Activated CD8-positive, alpha-beta memory T cell treated with anti-CD3 and anti-CD28 coated beads for 1 hour (primary cell): ENCODE measurements at places on chromosomes 4 and X.
A peak's percentile ranks its signal among the peaks of the same experiment; 100 is the strongest.

GRCh38 chrX:13755254-13755653 is 20.7 kb downstream of the OFD1 start:
- DNase-seq: no peak

- no peak for DNase-seq
Measured at GRCh38 chrX:19672222-19672812, 157.0 kb upstream of the MAP3K15 start.

DNA sequence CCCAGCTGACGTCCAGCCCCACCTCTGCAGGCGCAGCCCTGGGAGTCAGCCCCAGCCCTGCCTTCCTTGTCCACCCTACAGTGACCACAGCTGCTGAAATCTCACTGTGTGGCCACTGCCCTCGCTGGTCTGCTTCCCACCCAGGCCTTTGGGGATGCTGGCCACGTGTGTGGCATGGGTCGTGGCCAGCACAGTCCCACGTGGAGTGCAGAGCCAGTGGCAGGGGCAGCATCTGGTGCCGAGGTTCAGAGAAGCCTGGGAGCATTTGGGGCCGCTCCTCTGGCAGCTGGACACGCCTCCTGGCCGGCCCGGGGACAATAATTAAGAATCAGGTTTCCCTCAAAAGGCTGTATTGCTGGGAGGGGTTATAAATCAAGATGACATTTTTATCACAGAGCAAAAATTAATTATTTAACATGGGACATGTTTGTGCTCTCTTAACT is 92.1 kb downstream of the HMX1 start:
- no peak for DNase-seq

DNA sequence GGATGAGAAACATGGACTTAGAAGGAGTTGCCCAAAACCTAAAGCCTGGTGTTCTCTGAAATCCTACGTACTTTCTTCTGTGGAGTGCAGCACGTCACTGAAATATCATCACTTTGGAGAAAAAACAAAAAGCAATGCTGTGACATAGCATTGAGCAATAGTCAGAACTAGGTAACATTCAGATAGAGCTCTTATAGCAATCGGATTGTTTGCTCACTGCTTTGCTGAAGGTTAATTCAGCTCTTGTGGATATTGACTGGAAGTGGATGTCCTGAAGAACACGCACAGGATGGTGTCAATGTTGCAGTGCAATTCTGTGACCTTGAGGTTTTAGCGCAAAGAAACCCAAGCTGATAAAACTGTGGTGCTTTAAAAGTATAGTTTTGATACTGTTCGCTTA is 114.2 kb upstream of the GRXCR1 start:
- no peak for DNase-seq

GRCh38 chr4:1582227-1582626 is 101.9 kb downstream of the FAM53A start:
- no peak for DNase-seq

DNA sequence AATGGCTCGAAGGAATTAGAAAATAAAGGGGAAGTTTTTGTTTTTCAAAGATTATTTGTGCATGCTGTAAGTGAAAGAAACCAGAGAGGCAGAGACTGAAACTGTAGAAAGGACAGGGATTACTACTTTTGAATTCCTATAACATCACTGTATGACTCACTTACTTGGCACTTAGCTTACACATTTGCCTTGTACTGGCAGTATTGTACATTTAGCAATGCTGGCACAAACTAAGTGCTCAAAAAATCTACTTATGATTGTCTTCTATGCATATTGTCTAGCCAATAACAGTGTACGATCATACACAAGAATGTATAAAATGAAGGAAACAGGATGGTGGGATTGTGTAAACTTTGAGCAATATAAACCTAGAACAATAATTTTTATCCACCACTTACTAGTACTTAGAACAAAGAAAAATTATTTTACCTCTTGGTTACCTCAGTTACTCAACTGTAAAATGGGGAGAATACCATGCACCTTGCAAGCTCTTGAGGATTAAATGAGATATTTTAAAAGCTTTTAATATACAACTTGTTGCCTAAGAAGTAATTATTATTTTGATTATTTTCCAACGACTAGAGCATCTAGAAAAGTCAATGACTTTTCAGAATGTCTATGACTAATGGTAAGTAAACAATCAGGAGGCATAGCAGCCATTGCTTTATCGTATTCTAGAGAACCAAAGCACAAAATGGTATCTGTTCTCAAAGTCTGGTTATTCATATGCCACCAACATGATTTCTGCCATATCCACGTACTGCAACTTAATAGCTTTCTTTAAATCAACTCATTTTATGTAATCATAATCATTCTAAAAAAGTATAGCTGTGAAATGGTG is 4.7 kb downstream of the FAM120C start:
- no peak for DNase-seq

- no peak for DNase-seq
Measured at GRCh38 chr4:128635955-128636560, 173.4 kb upstream of the JADE1 start.

DNA sequence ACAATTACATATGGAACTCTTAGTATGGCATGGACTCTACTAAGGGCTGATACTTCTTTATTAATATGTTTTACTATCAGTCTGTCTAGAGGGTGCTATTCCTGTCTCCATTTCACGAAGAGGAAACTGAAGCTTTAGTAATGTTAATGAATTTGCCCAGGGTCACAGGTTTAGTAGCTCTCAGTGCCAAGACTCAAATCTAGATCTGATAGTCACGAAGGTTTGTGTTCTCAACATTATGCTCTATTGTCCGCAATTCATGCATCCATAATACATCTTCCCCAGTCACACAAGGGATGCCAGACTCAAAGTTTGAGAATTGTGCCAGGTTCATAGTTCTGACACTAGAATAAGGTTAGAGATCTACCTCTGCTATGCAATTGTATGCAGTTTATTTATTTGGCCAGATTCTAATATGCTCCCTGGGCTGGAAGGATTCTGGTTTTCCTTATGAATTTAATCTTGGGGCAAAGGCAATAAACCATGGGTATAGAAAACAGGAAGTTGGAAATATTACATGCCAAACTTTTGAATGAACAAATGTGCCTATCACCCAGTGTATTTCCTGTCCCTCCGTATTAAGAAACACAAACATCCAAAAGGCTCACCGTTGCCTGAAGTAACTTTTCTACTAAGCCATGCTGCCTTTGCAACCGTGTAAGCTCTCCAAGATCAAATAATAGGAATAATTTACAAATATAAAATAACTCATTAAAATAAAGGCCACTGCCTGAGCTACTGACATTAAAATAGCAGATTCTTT is 478.5 kb downstream of the INPP4B start:
- DNase-seq: no peak

DNA sequence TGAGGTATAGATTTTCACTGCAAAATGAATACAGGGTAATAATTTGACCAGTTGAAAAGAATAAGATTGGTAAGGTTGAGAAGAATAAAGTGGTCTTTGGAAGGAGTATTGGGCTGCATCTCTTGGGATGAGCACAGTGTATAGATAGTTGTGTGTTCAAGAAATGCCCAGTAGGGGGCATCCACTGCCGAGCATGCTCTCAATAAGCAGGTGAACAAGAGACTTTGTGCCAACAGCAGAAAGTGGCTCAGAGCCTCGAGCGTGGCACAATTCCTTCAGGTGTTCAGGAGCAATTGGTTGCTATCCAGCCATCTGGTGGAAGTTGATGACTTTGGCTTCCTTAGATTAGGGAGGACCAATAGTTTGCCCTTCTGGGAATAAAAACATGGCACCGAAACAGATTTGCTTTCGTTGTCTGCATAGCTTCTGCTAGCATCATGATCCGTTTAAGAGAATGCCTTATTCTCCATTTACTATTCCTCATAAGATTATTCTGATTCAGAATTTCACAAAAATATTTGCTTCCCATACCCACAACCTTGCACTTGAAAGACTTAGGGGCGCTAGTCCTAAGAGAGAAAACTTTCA is 258.1 kb upstream of the NEIL3 start:
- no peak for DNase-seq

GRCh38 chrX:119186763-119187162 is 49.3 kb upstream of the PGRMC1 start:
- DNase-seq: no peak

DNA sequence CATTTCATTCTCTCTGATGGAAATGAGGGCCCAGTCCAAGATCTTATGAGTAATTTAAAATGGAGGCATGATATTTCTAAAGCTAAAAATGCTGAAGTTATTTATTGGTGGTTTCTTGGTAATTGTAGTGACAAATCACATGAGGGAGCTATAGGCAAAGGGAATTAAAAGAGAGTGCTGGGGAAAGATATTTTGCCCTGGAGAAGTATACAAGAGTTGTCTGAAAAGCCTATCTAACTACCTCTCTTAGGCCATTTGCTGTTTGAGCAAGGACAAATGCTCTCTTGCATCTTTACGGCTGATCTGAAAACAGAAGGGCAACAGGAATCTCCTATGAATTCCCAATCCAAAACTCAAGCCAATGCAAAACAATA is 89.4 kb downstream of the FMR1NB start:
- no peak for DNase-seq

GRCh38 chrX:5823903-5824302 is 404.8 kb downstream of the NLGN4X start:
- DNase-seq: no peak

DNA sequence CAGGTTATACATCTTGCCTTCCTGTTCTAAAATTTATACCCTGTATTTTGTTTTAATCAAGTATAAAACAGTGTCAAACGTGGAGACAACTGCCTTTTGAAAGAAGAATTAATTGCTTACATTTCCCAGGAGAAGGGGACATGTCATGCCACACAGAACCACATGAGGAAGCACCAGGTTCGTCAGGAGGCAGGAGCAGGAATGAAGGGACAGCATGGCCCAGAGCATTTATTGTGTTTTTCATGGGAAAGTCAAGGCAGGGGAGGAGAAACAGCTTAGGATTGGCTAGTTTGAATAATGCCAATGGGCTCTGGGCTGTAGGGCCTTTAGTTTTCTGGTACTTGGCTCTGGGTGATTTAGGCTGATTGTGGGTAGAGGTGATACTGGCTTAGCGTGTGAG is 203.7 kb downstream of the CFAP299 start:
- no peak for DNase-seq

DNA sequence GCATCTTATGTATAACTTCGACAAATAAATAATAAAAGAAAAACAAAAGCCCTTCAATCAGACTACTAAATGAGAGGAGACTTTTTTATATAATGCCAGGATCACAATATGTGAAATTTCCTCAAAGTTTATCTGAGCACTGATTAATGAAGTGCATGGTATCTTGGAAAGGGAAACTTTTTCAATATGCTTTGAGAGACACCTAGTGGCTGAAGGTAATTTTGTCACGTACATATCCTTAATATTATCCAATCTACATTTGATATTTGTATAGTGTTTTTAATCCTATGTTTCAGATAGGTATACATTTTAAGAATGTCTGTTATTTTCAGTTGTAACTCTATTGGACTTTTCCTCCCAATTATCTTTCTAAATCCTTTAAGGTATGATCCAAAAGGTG is 146.8 kb downstream of the KLHL4 start:
- DNase-seq: no peak

DNA sequence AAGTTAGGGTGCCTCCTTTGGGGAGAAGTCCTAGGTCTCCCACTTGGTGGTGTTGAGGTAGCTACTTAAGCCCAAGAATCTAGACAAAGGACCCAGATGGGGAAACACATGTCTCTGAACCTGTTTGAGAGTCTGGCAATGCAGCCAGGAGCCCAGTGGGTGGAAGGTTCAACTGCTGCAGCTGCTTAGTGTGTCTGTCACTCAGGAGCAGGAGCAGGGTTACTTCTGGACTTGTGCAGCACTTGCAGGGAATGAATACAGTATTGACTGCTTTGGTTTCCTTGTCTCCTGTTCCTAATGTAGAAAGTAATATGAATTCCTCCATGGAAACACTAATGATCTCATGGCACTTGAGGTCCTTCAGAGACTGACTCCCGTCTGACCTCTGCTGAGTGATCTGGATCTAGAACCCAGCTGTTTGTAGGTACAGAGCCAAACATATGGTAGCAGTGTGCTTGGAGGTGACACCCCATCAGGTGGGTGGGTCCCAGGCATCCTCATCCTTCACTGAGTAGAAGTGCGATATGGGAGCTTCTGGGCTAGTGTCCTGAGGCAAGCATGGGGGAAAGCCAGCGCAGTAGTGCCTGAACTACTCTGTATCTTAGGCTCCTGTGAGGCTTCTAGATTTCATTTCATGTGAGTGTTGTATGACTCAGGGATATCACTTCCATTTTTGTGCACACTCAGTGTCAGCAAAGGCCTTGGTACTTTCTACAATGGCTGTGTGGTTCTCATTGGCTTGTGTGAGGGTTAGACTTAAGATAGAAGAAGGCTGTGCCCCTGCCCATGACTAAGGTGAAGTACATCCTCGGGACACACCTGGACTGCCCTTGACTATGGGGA is 85.0 kb upstream of the WDR1 start:
- no peak for DNase-seq

DNA sequence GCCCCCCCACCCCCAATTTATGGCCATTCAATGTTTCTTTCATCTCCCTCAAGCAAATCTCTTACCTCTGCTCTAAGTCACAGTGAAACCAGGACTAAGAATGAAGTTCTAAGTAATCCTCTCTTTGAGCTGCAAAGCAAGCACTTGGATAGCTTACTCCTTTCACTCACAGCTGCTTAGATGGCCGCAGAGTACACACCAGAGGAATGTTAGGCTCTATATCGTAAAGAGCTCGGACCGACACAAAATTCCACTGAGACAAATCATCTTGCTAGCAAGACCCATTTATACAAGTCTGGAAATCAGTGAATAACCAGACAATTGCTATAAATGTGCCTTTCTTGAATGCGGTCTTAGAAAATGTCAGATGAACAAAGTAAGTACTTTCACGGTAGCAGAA is 135.0 kb downstream of the IDS start:
- DNase-seq: no peak

DNA sequence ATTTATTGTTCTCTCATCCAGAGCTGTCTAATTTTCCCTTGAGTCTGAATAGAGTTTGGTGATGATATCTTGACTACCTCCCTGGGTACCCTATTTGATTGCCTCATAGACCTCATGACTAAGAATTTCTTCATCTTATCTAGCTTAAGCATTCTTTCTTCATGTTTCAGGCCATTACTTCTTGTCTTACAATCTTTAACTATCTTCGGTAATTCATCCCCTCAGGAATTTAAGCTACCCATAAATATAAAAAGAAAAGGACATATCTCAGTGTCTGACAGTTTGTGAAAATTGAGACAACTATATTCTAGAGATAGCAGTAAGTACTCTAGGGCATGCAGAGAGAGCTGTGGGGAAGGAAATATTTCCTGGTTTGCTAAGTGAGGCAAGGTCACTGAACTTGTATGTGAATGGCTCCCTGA is 466.1 kb upstream of the GRID2 start:
- no peak for DNase-seq

DNA sequence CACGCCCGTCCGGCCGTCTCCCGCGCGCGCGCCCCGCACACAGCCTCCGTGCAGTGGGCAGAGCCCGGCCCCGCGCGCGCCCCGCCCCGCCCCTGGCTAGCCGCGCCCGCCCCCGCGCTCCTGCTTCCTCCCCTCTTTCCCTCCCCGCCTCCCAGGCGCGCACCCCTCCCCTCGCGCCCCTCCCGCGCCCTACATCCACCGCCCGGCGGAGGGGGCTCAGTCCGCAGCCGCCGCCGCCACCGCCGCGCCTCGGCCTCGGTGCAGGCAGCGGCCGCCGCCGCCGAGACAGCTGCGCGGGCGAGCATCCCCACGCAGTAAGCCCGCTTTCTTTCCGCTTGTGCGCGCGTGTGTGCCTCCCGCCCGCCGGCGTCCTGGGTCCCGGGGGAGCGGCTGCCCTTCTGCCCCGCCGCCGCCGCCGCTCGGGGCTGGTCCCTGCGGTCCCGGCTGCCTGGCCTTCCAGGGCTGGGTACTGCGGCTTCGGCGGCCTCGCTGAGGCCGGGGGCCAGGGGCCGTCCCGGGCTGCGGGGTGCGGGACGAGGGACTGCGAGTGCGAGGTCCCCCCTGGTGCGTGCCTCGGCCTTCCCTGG is at the start of gene FHL1:
TSS of gene FHL1 (plus strand) at position 219 of the 587 bp plus-strand sequence.
- DNase-seq: peak; percentile 21
